ENCODE measurements at places on chromosomes 13 and 19.

DNA sequence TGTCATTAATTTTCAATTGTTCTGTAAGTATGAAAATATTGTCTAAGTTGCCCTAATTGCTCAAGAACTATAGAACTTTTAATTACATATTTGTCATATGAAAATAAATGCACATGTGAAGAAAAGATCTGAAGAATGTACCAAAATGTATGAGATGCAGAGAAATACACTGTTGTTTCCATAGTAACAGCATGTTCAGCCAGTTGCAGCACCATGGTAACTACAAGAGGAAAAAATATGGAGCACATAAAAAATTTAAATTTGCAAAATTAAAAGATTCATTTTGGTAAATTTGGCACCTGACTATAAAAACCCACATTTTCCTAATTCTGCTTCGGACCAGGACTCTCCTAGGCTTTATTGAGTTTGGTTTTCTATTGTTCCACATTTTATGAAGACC lies 1170.0 kb upstream of the MIR17HG start:
- no peak for DNase-seq

DNA sequence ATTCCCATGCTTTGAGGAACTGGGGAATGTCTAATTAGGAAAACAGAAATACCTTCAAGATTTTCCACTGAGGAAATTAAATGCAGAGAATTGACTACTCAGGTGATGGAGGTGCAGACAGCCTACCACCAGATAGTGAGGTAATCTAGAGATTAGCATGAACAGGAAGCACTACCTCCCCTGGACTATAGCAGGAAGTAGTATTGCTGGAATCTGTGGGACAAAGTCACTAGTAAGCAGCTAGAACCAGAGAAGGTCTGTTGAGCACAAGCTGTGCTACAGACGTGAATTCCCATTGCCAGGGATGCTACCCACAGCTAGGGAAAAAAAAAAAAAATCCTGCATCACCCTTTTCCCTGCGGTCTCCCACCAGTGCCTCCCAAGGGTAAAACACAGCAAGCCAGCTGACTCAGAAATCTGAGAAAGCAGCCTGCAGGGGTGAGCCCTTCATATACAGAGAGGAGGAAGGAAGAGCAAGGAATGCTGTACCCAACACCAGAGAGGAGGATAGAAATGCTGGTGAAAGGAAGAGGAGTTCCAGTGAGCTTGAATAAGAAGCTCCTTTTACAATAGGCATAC lies 10.2 kb downstream of the ENOX1 start:
- DNase-seq: no peak

- DNase-seq: no peak
These were observed 16.4 kb upstream of the PRR19 start for GRCh38 chr19:42285541-42285941.

DNA sequence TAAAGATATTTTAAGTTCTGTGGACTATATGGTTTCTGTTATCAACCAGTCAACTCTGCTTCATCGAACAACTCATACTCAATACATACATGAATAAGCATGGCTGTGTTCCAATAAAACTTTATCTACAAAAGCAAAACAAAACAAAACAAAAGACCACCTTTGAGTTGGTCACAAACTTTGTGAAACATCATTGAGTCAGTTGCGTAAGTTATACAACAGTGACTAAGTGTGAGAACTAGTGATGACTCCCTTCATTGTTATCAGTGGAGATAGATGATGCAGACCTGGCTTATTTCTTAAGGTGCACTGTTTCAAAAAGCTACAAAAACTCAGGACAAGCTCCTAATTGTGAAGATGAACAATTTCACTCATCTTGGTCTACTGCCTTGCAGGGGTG lies 14.5 kb upstream of the KLK4 start:
- no peak for DNase-seq

DNA sequence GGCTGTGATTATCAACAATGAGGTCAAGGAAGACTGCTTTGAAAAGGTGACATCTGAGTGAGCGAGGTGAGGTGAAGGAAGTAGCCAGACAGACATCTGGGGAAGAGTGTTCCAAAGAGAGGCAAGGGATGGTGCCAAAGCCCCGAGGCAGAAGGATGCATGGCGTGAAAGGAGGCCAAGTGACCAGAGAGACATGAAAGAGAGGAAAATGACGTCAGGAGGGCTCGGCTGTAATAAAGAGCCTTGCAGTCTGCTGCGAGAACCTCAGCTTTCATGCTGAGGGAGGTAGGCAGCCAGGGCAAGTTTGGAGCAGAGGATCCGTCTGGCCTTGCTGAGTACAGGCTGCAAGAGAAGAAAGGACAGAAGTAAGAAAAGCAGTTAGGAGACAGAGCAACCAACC lies 50.8 kb downstream of the FOXO1 start:
- DNase-seq: no peak

GRCh38 chr13:100827489-100828176 lies 153.0 kb upstream of the TMTC4 start:
- no peak for DNase-seq

DNA sequence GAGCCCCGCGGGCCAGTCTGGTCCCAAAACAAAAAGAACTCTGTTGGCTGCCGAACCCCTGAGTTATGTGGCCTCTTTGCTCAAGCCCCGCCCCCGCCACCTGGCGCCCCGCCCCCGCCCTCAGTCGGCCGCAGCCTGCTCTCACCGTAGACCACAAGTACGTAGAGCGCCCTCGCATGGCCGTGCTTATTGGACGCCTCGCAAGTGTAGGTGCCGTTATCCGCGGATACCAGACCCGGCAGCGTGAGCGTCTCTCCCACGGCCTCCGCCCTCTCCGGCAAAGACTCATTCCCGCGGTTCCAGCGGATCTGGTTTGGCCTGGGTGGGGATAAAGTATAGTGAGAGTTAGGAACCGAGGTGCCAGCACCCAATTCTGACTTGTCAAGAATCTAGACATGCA lies 5.5 kb upstream of the ZNF428 start:
- no peak for DNase-seq

- DNase-seq: no peak
These were observed 72.4 kb upstream of the NBEA start for GRCh38 chr13:34869696-34870095.

DNA sequence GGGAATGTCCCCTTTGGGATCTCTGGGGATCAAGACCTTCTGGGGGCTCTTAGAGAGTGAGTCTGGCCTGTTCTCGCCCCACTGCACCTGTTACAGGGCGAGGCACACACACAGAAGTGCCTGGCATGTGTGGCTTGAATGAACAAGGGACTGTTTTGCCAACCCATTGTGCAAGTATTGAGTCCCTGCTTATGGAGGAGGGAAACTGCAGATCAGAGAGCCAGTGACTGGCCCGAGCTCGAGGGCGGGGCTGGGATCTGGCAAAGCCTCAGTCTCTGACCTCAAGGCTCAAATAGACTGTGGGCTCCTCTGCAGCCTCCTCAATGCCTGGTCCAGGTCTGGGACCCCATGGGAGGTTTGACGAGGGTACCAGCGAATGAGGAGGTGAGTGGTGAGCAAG lies 5.5 kb downstream of the RAVER1 start:
- no peak for DNase-seq

DNA sequence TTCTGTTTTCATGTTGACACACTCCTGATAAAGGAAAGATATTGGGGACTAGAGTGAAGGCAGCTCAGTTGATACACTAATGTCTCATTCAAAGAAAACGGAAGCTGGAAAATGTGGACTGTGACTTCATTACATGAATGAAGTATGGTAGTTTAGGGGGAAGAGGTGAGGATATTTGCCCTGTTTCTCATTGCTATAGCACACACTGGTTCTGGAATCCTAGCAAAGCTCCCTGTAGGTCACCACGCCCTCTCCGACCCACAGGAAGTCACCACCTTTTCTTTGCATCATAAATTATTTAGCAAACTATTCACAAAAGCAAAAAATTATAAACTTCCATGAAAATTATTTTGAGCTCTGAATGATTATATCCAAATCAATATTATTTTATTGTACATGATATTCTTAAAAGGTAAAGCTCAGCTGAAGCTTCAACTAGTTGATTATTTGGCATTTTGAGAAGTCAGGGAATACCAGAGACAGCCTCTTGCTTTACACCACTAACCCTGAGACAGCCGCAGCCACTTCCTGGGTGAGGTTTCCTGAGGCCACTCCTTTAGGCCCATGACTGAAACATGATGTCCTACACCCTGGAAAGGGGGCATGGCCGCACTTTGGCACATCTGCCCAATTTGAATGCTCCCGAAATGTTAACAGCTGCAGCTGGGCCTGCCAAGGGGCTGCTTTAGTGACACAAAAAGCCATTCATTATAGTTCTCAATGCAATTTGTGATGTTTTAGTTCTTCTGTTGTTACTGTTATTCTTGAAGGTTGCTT lies 50.0 kb upstream of the WDFY2 start:
- no peak for DNase-seq

GRCh38 chr13:28631801-28632200 lies 27.1 kb upstream of the POMP start:
- no peak for DNase-seq

DNA sequence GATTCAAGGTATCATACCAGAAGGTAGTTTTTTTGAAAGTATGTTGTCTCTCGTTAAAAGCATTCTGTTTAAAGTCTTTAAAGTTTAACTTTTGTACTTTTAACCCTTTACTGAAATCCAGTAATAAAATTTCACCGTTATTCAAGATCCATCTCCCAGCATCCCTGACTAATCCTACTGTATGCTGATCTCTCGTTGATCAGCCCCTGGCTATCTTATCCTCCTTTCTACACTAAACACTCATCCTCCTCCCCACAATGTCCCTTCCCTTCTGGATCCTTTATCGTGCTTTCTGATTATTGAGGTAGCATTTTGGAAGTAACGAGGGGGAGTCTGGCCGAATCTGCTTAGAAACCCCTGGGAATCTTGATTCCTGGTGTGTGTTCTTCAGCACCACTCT lies 1.3 kb downstream of the TPP2 start:
- no peak for DNase-seq

DNA sequence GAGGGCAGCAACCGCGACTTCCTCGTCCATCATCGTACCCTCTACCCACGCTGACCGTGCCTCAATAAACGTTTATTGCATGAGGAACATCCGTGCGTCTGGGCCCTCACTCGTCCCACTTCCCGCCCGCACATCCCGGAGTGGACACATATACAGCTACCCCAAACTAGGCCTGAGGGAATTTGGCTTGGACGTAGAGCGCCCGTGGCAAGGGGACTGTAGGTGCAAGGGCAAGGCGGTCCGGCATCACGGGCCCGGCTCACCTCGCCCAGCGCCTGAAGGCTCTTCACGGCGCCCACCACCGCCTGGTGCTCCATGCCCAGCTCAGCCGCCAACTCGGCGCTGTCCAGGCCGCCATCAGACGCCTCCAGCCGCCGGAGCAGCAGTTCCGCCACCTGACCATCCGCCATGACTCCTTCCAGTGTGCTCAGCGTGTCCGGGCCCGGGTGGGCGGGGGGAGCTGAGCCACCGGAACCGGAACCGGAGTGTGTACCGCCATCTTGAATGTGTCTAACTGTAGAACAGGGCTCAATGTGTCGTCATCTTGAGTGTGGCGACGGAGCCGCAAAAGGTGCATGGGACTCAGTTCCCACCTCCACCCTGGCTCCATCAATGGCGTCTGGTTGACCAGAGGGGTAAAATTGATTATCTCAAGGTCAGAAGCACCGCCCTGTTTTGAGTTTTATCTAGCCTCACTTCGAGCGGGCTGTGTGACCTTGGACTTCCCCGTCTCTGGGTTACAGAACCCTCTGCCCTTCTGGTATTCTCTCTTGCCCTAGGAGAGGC lies at the start of gene FARSA:
Gene FARSA (minus strand): TSS at position 425 of the 786 bp plus-strand sequence. CDS start 15 bp downstream, at position 410.
- DNase-seq: peak; percentile 82

DNA sequence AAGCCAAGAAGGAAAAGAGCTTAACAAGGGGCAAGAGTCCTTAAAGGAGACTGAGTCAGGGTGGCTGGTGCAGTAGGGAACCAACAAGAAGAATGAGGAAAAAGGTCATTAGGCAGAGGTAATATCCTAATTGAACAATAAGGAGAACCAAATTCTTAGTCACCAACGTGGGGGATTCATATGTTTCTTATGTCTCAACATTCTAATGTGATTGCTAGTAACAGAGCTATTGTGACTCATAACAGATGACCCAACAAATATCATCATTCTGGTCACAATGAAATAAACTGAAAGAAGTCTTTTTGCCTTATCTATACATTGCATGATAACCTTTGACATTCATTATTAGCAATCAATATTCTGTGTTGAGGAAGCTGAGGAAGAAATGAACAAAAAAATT lies 101.6 kb downstream of the RAP2A start:
- no peak for DNase-seq

GRCh38 chr13:64410276-64411053 lies 2819.7 kb downstream of the PCDH9 start:
- DNase-seq: no peak

DNA sequence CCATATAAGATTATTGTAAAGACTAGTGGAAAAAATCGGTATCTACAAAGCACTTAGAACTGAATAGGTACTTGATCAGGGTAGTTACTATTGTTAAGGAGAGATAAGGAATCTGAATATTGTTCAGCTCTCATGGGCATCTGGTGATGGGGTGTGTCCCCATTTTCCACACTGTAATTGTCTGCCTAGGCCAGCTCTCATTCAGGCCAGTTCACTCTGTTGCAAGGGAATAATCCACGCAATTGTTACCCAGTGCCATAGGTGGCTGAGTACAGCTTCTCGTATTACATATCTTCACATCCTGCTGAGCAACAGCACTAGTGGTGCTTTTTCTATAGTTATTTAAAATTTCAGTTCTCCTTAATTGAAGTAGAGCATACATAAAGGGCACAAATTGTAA lies 45.6 kb upstream of the C13orf42 start:
- DNase-seq: no peak

- no peak for DNase-seq
These were observed 44.8 kb upstream of the ALOX5AP start for GRCh38 chr13:30690282-30691188.

GRCh38 chr13:46775385-46776107 lies 21.4 kb downstream of the ESD start:
- no peak for DNase-seq

DNA sequence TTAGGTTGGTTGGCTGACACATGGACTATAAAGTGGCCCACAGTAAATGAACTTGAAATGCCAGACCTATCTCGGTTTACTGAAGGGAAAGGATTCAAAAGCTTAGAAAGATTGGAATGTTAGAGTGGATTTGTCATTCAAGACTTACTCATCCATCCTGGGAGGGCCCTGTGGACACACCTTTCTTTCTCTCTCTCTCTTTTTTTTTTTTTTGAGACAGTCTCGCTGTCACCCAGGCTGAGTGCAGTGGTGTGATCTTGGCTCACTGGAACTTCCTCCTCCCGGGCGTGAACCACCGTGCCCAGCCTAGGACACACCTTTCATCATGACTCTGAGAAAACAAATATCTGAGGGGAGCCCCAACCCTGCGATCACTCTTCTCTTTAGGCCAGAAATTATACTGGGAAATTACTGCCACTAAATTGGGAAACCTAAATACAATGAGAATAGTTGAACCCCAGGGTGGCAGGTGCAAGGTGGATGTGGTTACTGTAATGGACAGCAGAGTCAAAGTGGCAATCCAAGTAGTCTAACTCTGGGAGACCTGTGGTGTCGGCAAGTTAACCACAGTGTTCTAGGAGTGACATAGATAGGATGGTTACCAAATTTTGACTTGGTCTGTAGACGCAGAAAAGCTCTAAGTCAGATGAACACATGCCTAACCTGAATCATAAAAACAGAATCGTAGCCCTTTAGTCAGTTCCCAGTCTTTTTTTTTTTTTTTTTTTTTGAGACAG lies 47.1 kb upstream of the ZMYM5 start:
- DNase-seq: no peak

- no peak for DNase-seq
These were observed 126.8 kb downstream of the UQCRFS1 start for GRCh38 chr19:29086182-29086581.

- DNase-seq: no peak
These were observed 244.4 kb upstream of the SLITRK5 start for GRCh38 chr13:87426742-87427141.
